ENCODE measurements at places on chromosomes 4 and X.
A peak's percentile ranks its signal among the peaks of the same experiment; 100 is the strongest.

GRCh38 chrX:68936608-68937007, 107.8 kb downstream of the EFNB1 start:
- DNase-seq = no peak

GRCh38 chr4:175273995-175274753, 356.0 kb downstream of the ADAM29 start:
- DNase-seq = no peak

GRCh38 chr4:152936446-152937335, 568 bp downstream of the FHDC1 start:
- DNase-seq = no peak

DNA sequence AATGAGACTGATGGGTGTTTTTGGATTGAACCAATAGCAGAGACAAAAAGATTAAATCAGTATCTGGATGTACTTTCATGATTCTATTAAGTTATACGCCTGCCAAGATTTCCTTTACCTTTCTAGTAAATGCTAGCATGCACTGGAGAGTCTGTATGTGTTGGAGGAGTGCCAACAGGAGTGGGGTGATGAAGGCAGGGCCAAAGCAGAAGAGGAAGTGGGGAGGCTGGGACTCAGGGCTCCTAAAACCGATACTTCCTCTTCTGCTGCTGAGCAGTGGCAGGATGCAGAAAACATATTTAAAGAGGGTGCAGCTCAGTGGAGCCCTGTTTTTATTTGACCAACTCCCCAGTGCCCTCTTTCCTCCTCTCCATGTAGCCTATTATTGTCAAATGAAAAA, 5.6 kb downstream of the CYSLTR1 start:
- peak; percentile 22 for DNase-seq

GRCh38 chr4:81789158-81789557, 317.5 kb upstream of the RASGEF1B start:
- no peak for DNase-seq

DNA sequence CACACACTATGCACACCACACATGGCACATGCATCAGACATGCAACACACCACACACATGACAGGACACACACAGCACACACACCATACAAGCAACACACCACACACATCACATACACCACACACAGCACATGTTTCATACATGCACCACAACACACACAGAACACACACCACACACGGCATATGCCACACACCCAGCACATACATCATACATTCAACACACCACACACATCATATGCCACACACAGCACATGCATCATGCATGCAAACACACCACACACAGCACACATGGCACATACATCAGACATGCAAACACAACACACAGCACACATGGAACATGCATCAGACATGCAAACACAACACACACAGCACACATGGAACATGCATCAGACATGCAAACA, 80.7 kb upstream of the LRPAP1 start:
- DNase-seq = no peak

DNA sequence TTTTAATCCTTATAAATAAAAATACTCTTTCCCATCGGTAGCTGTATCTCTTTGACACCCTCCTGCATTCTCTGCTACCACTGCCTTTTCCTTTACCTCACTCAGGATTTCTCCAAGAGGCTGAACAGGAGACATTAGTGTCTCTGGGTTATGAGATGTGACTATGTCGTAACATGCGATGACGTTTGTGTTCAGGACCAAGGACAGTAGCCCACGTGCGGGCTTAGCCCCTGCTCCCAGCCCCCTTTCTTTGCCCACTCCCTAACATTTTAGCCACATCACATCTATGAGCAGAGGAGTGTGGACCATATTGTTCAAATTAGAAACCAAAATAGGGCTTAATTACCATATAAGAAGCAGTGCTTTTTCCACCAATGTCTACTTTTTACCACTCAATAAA, 369.3 kb downstream of the FBXW7 start:
- no peak for DNase-seq

DNA sequence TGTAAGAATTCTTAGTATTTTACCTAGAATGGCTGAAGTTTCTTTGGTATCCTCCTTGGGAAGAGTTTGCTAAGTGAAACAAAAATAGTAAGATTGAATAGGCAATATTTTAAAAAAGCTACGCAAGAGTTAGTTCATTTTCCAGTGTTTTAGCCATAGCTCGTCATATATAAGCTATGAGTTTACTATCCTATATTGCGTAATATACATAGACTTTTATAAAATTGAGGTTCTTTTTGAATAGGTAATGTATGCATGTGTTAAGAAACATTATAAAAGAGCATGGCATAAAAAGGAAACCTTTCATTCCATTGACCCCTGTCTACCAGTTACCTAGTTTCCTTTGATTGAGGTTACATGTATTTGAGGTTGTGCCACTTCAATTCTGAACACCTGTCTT, 67.0 kb downstream of the DACH2 start:
- DNase-seq = no peak

DNA sequence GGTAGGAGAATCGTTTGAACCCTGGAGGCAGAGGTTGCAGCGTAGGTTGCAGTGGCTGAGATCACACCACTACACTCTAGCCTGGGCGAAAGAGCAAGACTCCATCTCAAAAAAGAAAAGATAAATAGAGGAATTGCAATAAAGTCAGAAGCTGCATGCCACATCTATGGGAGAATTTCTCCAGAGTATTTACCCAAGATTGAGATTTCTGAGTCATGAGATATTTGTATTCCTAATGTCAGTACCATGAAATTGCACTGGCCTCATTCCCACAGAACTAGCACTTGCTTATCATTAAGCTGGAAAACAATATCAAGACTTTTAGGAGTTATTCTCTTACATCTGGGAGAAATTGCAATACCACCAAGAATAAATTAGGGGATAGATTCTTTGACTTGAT, 37.4 kb downstream of the ASIC5 start:
- DNase-seq = no peak

GRCh38 chr4:8742546-8742945, 129.1 kb downstream of the HMX1 start:
- no peak for DNase-seq
